ENCODE measurements at places on chromosomes 3 and 15.
A peak's percentile ranks its signal among the peaks of the same experiment; 100 is the strongest.

DNA sequence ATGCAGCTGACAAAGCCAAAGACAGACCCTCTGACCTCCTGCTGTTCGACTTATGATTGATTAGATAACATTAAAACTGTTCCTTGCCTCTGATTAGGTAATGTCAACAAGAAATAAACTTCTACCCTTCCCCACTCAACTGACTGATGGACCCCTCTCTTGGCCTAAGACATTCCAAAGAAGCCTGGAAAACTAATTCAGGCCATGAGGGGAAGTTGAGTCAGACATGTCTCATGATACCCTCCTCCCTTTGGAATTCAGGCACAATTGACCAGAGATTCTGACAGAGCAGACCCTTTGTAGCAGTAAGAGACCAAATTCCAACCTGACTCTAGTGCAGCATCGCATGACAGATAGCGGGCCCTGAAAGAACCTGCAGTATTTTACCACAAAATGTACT is 354.5 kb downstream of the OCA2 start:
- no peak for DNase-seq

GRCh38 chr3:127762077-127762786 is 60.1 kb downstream of the MGLL start:
- no peak for DNase-seq

- peak; percentile 57 for DNase-seq
Observed at GRCh38 chr3:111539351-111540331, 2.4 kb upstream of the CD96 start.

GRCh38 chr3:180284331-180285110 is 247.8 kb upstream of the PEX5L start:
- DNase-seq = no peak

GRCh38 chr15:78228356-78228996 is 5.9 kb downstream of the ACSBG1 start:
- DNase-seq = no peak

GRCh38 chr3:28103861-28104260 is 137.6 kb upstream of the CMC1 start:
- DNase-seq = no peak

DNA sequence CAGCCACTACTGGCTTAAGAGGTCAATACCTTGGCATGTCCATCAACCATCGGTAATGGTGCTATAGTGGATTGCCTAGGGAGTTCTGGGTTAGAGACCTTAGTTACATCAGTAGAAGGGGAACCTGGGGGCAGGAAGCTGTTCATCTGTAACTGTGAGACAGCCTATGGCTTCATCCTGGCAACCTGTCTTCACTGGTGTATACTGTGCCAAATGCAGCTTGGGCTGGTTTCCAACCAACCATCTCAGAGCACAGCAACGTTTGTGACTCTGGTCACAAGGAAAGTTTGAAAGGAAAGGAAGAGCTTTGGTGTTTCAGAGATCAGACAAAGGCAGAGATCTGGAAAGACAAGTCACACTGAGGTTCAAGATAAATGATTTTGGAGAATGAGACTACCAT is 93.8 kb downstream of the TJP1 start:
- DNase-seq = no peak

DNA sequence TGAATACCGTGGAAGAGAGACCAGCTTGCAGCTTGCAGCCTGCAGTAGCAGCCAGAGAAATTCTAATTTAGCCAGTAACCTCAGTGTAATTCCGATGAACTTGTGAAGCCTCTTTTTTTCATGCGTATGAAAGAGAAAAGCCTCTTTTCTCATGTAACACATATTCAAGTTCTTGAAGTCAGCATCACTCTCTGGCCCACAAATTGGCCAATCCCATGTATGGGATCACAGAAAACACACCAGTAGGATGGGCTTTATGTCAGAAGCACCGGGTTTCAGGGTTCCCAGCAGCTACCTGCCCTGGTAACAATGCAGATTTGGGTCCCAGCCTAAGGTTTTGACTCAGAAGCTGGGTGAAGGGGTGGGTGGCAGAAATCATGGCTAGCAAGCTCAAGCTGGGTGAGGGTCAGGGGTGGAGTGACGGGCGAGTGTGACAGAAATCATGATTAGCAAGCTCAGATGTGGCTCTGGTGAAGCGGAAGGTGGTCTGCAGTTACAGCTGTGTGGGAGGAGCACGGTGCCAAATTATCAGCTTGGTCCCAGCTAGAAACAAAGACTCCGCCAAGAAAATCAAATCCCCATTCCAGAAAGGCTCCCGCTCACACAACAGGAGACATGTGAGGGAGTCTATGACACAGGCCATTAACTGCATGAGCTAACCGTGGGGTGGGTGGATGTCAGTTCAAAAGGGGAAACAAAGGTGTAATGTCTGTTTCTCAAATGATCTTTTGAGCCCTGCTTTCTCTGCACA is 86.6 kb downstream of the SNRK start:
- no peak for DNase-seq

DNA sequence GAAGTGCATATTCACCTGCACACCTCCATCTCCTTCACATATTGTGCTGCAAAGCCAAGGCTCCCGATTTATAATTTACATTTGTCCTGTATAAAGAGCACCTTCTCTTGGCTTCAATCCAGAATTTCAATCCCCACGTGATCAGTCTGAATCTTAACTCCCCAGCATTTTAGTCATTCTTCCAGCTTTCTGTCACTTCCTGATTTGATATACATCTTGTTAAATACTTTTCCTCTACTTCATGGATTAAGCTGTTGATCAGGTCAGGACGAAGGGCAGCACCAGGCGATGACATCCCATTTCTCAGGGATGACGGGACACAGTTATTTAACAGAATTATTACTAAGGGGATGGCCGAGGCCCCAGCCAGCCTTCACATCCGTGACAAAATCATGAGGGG is 212.5 kb downstream of the EPHB1 start:
- DNase-seq = no peak

DNA sequence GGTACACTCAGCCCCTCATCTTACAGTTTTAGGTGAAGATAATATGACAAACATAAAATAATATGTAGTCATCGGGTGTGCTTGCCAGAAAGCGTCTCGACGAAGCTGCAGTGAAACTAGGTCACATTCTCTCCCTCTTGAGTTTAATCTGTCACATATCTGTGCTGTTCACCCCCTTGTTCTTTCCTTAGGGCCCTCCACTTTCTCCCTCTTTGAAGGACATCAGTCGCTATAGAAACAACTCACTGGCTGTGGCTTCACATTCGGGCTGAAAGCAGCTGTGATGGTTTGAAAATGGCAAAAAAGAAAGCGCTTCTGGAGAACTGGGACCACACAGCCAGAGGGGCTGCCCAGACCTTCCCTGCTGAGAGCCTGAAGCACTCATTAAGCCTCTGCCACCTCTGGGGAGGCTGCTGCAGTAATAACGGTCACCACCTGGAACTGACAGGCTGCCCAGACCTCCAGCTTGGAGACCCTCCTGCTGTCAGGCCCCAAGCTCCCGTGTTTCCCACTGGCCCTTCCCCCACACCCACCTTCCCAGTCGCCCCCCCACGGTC is 50.3 kb downstream of the ABTB1 start:
- DNase-seq = no peak

- DNase-seq = no peak
Observed at GRCh38 chr3:65037861-65038260, 350.1 kb upstream of the ADAMTS9 start.

- no peak for DNase-seq
Observed at GRCh38 chr3:114406286-114406685, 112.5 kb downstream of the TIGIT start.

DNA sequence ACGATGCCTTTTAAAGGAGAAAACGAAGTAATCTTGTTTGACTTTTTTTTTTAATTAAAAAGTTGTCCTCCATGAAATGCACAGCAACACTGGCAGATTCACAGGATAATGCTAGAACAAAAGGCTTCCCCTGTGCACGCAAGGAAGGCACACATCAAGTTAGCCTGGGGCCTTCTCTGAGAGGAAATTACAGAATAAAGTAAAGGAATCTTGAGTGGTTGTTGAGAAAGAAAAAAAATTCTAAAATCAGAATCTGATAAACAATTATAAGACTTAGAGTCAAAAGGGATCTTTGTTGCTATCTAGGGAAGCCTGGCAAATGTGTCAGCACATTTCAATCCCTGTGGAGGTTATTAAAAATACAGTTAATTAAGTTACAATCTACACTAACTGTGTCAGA is 946.0 kb downstream of the IGSF11 start:
- DNase-seq = no peak

- peak; percentile 64 for DNase-seq
Observed at GRCh38 chr3:50675179-50676030, 678 bp downstream of the DOCK3 start.
